ENCODE measurements at places on chromosomes 12 and 14. TPM values are rescaled to one million over a fixed set of nuclear protein-coding genes. Genes with fewer than 3 reads are reported as not detected.

The KRT2 gene
- total RNA-seq, result not detected

DNA sequence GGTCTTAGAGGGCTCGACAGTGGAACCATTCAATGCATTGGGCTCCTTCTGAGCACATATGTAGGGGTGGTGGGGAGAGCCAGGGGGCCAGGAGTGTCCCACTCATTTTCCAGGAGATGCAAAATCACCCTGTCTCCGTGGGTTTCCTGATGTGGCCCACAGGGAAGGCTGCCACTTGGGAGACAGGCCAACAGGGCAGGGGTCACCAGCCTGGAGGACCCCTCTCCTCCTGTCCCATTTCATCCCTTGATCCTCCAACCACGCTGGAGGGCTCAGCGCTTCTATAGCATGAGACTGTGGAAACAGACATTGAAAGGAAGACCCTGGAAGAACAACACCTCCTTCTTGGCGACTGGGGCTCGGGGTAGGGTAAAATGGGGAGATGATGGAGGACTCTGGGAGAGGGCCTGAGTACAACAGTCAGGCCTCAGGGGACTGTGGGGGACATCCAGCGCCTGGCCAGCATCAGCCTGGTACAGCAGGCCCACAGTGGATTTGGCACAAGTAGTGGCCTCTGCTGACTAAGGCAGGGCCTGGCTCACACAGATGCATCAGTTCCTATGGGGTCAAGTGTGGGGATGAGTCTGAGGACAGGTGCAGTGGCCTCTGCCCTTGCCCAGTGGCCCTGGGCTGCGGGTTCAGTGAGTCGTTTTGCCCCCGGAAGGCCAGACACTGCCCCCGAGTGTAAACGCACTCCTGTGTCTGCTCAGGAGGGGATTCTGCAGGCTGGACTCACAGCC, 68.0 kb downstream of the PRIMA1 start:
- no peaks in the 10 kb centered on the region for H3K4me1 ChIP-seq
- no peaks in the 10 kb centered on the region for H3K27me3 ChIP-seq
- H3K4me3 ChIP-seq, result no peak overlapping the region

DNA sequence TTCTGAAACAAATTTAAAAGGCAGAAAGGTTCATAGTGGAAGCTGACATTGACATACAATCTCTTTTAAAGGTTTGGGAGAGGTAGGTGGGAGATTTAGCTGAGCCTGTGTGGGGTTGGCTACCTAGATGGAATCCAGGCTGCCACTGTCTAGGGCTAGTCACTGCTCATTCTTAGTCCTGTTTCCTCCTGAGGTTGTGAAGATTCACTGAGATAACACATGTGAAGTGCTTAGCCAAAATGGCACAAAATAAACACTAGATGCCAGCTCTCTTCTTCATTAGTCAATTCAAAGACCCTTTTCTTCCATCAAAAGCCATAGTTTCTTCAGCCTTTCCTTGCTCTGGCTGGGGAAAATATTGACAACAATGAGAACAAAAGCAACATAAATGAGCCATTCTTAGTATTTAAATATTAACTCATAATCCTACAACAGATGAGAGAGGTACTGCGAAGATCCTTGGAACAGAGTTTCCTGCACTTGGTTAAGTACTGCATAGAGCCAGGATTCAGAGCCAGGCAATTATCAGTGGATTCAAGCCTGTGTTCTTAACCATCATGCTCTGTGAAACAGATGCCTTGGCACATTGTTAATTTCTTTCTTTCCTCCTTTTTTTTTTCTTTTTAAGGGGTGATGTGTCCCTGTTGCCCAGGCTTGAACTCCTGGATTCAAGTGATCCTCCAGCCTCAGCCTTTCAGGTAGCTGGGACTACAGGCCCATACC, 3.5 kb downstream of the MYF6 start:
- no peaks in the 10 kb centered on the region for H3K36me3 ChIP-seq
- peaks cover 29% of the 10 kb centered on the region for H3K27me3 ChIP-seq
- DNase-seq, result no peak
- no peaks in the 10 kb centered on the region for H3K4me1 ChIP-seq

The PTPRB gene
- total RNA-seq, result 33.6 TPM

DNA sequence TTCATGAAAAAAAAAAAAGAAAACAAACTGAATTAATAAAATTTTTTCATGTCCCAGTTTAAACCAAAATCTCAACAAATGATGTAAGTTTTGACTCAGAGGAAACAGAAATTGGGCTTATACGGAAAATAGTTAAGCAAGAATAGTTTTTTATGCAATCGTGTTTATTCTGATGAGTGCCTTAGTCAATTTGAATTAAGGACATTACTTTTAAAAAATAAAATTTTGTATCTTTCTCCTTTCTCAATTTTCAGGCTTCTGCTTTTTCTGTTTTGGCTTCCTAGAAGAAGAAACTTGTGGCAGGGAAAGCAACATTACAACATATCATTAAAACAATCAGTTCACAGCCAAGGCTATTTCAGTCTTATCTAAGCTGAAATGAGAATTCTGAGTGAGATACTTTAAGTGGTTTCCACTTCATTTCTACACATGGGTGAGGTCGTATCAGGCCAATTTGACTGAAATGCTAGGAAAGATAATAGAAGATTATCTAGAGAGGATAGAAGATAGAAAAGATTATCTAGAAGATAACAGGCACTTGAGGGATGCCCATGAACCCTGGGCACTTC, 52.4 kb downstream of the BCL2L14 start:
- H3K36me3 ChIP-seq, result peaks cover 17% of the 10 kb centered on the region
- H3K4me3 ChIP-seq, result no peak overlapping the region
- H3K27ac ChIP-seq, result no peak overlapping the region
- no peaks in the 10 kb centered on the region for H3K4me1 ChIP-seq
- DNase-seq, result no peak

The PPM1A gene
- total RNA-seq, result 49.9 TPM

DNA sequence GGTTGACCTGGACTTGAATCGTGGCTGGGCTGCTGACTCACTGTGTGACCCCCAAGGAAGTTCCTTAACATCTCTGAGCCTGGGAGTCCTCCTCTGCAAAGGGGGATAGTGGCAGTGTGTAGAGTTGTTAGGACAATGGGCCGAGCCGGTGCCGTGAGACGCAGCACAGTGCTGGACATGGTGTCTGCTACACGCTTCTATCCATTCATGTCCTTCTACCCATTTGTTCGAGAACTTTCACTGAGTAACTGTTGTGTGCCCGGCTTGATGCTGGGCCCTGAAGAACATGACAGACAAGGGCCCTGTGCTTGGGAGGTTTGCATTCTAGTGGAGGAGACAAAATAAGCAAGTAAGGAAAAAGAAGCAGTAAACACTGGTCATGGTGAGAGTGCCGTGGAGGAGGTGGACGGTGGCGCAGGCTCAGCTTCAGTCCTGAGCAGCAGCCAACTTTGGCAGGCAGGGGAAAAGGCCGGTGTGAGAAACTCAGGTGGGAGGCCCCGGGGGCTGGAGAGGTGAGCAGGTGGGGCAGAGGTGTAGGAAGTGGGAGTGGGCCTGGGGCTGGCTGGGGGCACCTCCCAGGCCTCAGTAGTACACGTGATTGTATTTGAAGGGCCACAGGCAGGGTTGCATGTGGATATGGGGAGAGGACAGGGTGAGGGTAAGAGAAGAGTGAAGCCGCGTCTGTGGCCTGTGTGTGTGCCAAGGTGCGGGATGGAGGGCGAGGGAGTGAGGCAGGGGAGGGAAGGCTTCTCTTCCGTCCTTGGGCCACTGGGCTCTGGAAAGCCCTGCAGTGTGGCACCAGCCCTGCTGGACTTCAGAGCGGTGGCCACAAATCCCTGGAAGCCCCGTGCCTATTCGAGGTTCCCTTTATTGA, 13.8 kb downstream of the VASH1 start:
- H3K27me3 ChIP-seq, result no peaks in the 10 kb centered on the region
- DNase-seq, result no peak
- no peak overlapping the region for H3K4me3 ChIP-seq
- no peak overlapping the region for H3K27ac ChIP-seq

DNA sequence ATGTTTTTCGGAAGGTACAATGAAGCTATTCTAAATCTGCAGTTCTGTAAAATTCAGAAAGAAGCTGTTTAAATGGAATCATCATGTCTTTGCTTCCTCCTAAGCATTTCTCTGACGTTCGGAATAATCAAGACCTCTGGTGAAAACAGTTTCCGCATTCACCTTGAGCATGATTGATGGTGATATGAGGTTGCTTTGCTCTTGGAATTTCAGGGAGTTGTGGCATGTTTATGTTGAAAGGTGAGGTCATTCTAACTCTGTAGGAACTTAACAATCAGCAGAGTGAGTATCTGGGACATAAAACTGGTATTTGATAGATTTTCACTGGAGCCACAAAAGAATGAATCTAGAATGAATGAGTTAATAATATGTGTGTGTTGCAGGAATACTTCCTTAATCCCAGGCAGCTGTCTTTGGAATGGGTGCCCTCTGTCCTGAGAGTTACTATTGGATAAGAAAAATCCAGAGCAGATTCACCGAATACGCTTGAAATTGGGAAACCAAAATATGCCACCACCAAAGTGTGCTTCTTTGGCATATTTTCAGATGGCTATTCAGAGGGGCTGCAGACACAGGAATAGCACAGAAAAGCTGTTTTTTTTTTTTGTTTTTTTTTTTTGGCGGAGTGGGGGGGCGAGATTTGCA, 599.1 kb downstream of the CCER1 start:
- no peaks in the 10 kb centered on the region for H3K36me3 ChIP-seq
- H3K27me3 ChIP-seq, result no peaks in the 10 kb centered on the region
- H3K27ac ChIP-seq, result no peak overlapping the region
- H3K4me1 ChIP-seq, result no peaks in the 10 kb centered on the region
- no peak overlapping the region for H3K4me3 ChIP-seq

DNA sequence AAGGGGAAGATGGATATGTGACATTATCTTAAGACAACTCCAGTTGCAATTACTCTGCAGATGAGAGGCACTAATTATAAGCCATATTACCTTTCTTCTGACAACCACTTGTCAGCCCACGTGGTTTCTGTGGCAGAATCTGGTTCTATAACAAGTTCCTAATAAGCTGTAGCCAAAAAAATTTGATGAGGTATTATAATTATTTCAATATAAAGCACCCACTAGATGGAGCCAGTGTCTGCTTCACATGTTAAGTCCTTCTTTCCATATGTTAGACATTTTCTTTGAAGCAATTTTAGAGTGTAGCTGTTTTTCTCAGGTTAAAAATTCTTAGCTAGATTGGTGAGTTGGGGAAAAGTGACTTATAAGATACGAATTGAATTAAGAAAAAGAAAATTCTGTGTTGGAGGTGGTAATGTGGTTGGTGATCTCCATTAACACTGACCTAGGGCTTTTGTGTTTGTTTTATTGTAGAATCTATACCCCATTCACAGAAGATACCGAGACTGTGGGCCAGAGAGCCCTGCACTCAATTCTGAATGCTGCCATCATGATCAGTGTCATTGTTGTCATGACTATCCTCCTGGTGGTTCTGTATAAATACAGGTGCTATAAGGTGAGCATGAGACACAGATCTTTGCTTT, 36.9 kb downstream of the PSEN1 start:
- no peaks in the 10 kb centered on the region for H3K36me3 ChIP-seq
- H3K27me3 ChIP-seq, result no peaks in the 10 kb centered on the region
- no peaks in the 10 kb centered on the region for H3K4me1 ChIP-seq
- no peak overlapping the region for H3K27ac ChIP-seq

DNA sequence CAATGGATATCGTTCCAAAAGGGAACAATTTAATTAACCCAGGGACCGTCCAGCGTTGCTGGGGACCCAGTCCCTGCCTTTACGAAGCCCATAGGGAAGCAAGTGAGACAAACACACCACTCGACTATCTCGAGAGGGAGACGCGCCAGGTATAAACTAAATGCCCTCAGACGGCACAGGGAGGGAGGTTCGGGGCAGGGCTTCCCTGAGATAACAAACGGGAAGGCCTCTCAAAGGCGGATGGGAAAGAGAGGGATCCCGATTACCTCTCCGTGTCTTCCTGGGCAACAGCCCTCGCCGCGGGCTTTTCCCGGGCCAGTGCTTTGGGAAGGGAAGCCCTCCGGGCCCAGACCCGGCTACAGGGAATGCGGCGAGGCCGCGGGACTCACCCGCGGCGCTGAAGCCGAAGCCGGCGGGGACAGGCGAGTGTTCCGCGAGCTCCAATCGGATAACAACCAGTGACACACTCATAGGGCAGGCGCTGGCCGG, 390 bp downstream of the BRAP start:
- peak overlapping the region; percentile 100 for H3K4me3 ChIP-seq
- no peaks in the 10 kb centered on the region for H3K27me3 ChIP-seq

The FOXG1 gene
- not detected for total RNA-seq

GRCh38 chr12:68453876-68454275, 121.7 kb upstream of the MDM1 start:
- no peak overlapping the region for H3K27ac ChIP-seq
- no peak overlapping the region for H3K4me3 ChIP-seq
- DNase-seq, result no peak
- peaks cover 6% of the 10 kb centered on the region for H3K4me1 ChIP-seq

The DDX11 gene
- 26.5 TPM for total RNA-seq

DNA sequence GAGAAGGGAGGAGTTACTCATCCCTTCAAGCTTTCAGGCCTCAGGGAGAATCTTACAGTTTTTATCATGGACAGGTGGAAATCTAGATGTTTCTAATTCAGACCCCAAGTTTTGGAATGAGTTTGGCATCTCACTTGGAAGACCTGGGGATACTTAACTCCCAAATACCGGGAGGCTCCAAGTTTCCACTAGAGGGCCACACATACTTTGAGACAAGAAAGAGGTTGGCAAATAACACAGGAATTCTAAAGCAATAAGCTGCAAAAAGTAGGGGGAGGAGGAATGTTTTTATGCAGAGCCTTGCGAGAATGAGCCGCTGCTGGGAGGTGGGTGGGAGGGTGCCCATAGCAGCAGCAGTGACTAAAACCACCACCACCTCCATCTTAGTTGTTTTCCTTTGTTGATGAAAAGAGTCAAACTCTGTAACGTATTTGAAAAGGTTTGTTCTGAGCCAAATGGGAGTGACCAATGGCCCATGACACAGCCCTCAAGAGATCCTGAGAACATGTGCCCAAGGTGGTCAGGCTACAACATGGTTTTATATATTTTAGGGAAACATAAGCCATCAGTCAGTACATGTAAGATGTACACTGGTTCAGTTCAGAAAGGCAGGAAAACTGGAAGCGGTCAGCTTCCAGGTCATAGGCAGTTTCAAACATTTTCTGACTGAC, 34.2 kb upstream of the RNASE1 start:
- H3K4me3 ChIP-seq, result no peak overlapping the region
- no peaks in the 10 kb centered on the region for H3K4me1 ChIP-seq
- H3K27ac ChIP-seq, result no peak overlapping the region
- no peaks in the 10 kb centered on the region for H3K36me3 ChIP-seq
- no peaks in the 10 kb centered on the region for H3K27me3 ChIP-seq
- no peak for DNase-seq

The SERPINA9 gene
- total RNA-seq, result not detected

DNA sequence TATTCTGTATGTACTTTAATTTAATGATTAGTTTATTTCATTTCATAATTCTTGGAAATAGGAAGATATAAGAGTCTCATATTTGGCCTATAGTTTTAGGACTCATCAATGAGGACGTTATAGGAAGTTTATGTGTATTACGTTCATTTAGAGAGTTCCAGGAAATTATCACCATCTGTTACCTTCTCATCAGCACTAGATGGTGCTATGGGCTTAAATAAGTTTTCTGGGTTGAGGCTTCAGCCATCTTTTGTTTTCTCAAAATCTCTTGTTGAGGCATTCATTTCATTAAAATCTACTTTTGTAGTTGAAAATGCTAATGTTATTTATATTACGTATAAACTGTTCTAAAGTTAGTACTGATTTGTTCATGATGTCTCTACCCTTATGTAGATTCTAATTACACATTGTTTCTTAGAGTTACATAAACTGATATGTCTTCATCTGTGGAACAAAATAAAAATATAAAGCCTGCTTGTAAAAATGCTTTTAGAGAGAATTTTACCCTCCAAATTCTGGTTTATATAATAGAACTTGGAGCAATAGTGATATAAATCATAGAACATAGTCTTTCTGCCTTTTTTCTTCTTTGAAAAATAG, 89.2 kb downstream of the CFAP54 start:
- H3K4me3 ChIP-seq, result no peak overlapping the region
- no peaks in the 10 kb centered on the region for H3K27me3 ChIP-seq
- no peaks in the 10 kb centered on the region for H3K36me3 ChIP-seq
- H3K4me1 ChIP-seq, result no peaks in the 10 kb centered on the region
- DNase-seq, result no peak

Data from breast epithelium (tissue), 4 donors.